AG04449 (cell line): ENCODE measurements at places on chromosomes 16 and 17.
A peak's percentile ranks its signal among the peaks of the same experiment; 100 is the strongest.

- DNase-seq = no peak
These were observed 40.1 kb upstream of the RGS9 start for GRCh38 chr17:65097110-65097509.

GRCh38 chr16:22672830-22673210 lies 141.1 kb upstream of the HS3ST2 start:
- DNase-seq = no peak

- DNase-seq = no peak
These were observed 232.3 kb upstream of the PMFBP1 start for GRCh38 chr16:72404299-72404698.

DNA sequence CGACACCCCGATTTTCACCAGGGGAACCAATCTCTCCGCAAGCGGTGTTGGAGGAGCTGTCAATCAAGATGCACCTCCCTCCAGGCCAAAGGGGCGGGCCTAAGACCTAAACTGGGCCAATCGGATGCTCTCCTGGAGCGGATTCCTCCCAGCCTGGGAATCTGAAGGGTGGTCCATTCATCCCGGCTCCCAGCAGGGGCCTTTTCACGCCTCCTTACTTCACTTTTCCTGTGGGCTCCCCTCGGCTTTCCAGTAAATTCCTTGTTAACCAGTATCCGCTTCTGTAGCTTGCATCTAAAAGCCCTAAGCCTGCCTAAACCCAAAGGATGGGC lies 17.1 kb downstream of the C16orf74 start:
- no peak for DNase-seq

DNA sequence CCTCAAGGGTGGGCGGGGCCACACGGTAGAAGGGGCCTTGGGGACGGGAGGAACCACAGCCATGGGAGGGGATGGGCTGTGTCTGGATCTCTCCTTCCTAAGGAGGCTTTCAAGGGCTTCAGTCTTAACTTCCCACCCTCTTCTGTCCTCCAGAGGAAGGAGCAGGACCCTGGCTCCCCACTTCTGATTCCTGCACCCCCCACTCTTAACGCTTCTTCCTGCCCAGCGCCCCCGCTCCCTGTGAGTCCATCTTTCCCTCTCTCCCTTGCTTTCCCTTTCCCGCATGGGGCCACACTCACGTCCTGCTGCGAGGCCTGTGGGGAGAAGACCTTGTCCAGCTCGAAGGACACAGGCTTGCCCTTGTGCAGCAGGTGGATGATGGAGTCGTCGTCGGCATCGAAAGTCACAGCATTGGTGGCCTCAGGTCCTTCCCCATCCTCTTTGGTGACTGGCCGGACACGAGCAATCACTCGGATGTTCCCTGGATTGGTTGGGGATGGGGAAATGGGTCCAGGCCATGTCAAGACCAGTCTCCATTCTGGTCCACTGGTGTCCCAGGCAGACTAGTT lies 29.7 kb downstream of the KATNB1 start:
- DNase-seq = no peak

- DNase-seq = no peak
These were observed 10.9 kb downstream of the SLC9A5 start for GRCh38 chr16:67259705-67260104.

DNA sequence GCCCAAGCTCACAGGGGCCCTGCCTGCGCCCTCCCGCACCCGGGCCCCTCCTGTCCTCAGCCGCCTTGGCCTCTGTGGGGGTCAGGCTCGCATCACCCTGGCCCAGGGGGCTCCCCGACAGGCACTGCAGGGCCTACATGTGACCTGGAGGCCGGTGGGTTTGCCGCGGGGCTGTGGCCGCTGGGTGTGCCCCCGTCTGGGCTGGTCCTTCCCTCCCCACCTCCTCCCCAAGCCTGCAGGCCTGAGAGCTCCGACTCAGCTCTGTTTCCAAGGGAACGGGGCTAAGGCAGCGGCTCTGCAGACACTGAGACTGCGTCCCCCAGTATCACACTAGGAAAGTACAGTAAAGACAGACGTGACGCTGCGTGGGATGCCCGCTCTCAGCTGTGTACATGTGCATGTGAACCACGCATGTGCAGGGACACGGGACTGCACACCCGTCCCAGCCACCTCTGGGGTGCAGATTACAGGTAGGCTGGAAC lies 16.5 kb upstream of the WDR45B start:
- DNase-seq = no peak

GRCh38 chr16:23423496-23424049 lies 29.4 kb downstream of the COG7 start:
- DNase-seq = peak; percentile 86

GRCh38 chr17:29711588-29712385 lies 89.1 kb upstream of the CORO6 start:
- no peak for DNase-seq

- DNase-seq = no peak
These were observed 99.7 kb downstream of the CYTH1 start for GRCh38 chr17:78682363-78682762.

GRCh38 chr16:85190572-85190971 lies 78.3 kb upstream of the CIBAR2 start:
- no peak for DNase-seq

DNA sequence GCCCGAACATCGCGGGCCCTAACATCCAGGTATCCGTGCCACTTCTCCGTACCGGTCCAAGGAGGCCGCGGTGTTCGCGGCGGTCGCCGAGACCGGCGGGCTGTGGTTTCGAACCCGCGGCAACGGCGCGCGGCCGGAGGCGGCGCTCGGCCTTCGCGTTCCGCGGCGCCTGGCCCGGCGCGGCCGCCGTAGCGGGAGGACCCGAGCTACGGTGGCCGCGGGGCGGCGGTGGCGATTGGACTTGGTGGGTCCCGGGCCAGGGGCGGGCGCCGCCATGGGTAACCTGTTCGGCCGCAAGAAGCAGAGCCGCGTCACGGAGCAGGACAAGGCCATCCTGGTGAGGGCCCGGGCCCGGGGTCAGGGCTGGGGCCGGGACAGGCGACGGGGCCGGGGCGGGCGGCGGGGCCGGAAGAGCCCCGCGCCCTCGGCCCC lies at the start of gene CHMP6:
Gene CHMP6, plus strand, starts transcription at position 197 of the 432 bp plus-strand sequence. Its CDS starts 78 bp downstream, at position 275.
- DNase-seq = no peak

GRCh38 chr16:70441406-70441990 lies 2.6 kb upstream of the ST3GAL2 start:
- no peak for DNase-seq

DNA sequence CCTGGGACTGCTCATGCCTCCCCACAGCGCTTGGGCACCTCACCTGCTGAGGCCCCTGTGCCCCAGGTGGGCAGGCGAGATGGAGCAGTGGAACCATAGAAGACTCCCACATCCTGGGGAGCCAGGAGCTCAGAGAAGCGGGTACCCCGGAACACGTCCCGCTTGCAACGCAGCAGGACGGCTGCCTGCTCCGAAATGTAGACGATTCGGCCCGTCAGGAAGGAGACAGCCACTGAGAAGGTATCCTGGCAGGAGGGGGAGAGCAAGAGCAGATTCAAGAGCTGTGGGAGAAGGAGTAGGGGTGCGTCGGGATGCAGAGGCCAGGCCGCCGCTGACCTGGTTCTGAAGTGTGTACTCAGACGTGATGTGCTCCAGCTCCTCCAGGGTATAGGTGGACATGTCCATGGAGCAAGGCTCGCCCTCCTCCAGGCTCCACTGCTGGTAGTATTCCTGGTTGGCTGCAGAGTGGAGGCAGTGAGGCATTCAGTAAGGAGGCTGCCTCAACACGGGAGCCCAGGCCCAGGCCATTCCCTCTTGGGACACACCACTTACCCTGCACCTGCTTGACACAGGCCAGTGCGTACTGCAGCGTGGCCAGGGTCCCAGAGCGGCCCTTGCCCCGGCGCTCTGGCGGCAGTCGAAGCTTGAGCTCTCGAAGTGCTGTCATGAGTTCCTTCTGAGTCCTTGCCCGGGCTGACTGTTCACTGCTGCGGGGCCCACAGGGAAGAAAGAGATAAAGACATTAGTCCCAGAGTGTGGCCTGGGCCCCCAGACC lies 2.6 kb downstream of the PER1 start:
- DNase-seq = no peak

DNA sequence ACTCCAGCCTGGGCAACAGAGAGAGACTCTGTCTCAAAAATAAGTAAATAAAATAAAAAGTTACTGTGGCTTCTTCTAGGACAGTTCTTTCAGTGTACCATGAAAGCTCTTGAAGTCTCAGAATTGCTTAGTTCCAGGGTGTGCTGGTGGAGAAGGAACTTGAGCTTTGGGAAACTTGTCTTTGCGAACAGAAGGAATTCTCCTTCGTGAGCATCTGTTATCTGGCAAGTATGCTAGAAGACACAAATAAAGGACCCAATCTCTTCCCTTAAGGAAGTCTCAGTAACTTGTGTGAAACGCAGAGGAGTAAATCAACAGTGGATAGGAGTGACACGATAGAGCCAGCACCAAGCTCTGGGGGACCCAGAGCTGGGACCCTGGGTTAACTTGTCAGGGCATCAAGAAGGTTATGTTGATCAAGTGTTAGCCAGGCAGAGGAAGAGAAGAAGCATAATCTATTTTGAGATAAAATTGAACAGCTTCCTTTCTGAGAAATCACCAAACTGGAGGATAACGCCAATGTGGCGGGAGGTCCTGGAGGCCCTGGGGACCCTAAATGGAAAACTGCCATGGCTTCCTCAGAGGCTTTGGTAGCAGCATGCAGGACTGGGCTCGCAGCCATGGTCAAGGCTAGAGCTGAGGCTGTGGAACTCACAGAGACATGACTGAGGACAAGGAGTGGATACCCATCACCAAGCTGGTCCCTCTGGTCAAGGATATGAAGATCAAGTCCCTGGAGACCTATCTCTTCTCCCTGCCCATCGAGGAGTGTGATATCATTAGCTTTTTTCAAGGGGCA lies 72.1 kb upstream of the HAS3 start:
- no peak for DNase-seq

DNA sequence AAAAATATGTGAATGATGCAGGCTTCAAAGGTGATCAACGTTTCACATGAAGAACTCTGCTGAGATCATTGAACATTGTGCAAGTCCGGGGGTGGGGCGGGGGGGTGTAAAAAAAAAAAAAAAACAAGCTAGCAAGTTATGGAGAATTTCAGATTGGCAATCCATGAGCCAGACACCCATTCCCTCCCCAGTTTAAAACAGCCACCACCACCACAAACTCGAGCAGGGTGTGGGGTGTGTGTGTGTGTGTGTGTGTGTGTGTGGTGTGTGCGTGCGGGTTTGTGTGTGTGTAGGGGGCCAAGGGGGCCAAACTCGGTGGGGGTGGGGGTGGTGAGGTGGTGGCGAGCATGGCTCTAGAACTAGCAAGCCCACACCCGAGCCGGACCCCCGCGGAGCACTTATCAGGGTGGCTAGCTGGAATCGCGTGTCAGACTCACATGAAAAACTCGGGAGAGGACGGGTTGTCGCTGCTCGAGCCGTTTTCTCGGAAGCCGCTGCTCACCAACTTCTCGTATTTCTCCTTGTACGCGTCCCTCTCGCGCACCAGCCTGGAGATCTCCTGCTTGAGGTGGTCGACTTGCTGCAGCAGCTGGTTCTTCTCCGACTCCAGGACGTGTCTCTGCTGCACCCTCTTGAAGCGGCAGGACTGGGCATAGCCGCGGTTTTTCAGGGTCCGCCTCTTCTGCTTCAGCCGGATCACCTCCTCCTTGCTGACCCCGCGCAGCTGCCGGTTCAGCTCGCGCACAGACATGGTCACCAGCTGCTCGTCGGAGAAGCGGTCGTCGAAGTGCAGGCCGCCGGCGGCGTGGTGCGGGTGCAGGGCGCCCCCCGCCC lies 2.0 kb downstream of the MAF start:
- DNase-seq = no peak

GRCh38 chr17:38606646-38607611 lies 1.2 kb upstream of the SRCIN1 start:
- no peak for DNase-seq

GRCh38 chr17:21033350-21033749 lies 9.5 kb downstream of the USP22 start:
- DNase-seq = no peak

- no peak for DNase-seq
These were observed 239.7 kb upstream of the ERCC4 start for GRCh38 chr16:13680021-13680889.

DNA sequence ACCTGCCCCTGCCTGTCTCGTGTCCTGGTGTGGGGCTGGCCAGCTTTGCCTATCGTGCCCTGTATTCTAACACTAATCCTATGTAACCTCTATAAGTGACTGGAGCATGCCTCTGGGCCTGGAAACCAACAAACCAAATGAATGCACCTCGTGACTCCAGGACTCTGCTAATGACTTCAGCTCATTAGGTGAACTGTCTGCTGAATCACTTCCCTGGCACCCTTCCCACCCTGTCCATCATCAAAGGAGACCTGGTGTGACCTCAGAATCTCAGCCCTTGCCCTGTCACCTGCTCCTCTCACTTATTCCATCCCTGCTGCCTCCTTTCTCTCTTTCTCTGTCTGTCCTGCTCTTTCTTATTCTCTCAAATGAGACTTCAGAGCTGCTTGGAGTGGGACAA lies 322.4 kb downstream of the CBLN1 start:
- DNase-seq = no peak

GRCh38 chr17:81040791-81041337 lies 5.9 kb downstream of the BAIAP2 start:
- DNase-seq = no peak

GRCh38 chr16:68798398-68798797 lies 44.9 kb upstream of the TANGO6 start:
- DNase-seq = no peak

DNA sequence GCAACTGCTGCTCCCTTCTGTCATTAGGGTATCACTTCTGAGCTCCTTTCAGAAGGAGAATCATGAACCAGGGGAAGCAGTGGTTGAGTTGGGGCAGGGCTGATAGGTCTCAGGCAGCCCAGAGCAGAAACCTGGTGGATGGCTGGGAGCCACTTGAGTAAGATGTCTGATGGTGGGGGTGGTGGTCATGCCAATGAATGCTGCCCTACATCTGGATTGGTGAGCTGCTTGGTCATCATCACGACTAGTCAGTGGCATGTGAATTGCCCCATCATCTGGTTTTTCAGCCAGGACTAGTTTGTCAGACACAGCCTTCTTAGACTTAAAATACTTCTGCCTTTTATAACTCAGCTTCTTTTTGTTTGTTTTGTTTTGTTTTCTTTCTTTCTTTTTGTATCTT lies 2.6 kb downstream of the GID4 start:
- DNase-seq = peak; percentile 46

GRCh38 chr17:50532452-50533024 lies at the start of gene EPN3:
EPN3 (plus strand) TSS chr17:50532735; CDS start chr17:50536557, 3,822 bp downstream.
- no peak for DNase-seq

GRCh38 chr17:76681222-76682137 lies 29.3 kb downstream of the MXRA7 start:
- no peak for DNase-seq

DNA sequence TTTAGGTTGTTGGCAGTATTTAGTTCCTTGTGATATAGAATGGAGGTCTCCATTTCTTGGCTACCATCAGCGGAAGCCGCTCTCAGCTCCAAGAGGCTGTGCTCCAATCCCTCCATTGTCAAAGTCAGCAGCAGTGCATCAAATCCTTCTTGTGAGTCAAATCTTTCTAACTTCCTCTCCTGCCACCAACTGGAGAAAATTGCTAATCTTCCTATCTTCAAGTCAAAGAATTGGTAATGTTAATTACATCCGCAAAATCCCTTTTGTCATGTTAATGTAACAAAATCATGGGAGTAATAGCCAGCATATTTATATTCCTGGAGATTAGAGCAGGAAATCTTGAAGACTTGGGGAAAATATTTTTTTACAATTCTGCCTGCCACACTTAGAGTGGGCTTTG lies 436.4 kb upstream of the DYNLRB2 start:
- no peak for DNase-seq
